ENCODE measurements at places on chromosomes 1 and 21.

- no peak for DNase-seq
Measured at GRCh38 chr21:25582888-25583287, 24.4 kb downstream of the MRPL39 start.

GRCh38 chr1:234969581-234970400 lies 158.8 kb downstream of the TOMM20 start:
- DNase-seq, result peak; percentile 89

- DNase-seq, result no peak
Measured at GRCh38 chr21:15224346-15225086, 159.7 kb upstream of the NRIP1 start.

GRCh38 chr1:101392552-101392951 lies 155.7 kb downstream of the S1PR1 start:
- no peak for DNase-seq

- DNase-seq, result peak; percentile 89
Measured at GRCh38 chr1:110495926-110496600, 22.9 kb downstream of the KCNA10 start.

DNA sequence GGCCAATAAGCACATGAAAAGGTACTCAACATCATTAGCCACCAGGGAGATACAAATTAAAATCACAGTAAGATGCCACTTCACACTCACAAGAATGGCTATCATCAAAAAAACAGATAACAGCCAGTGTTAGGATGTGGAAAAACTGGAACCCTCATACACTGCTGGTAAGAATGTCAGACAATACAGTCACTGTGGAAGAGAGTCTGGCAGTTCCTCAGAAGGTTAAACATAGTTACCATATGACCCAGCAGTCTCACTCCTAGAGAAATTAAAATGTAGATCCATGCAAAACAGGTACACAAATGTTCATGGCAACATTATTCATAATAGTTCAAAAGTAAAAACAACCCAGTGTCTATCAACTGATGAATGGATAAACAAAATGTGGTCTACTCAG lies 33.3 kb downstream of the LDLRAD1 start:
- no peak for DNase-seq

GRCh38 chr1:12568009-12568767 lies 49.8 kb downstream of the DHRS3 start:
- DNase-seq, result peak; percentile 21

- peak; percentile 93 for DNase-seq
Measured at GRCh38 chr1:18630511-18631495, at the start of gene PAX7. TSS of gene PAX7 (plus strand) at chr1:18630846. CDS start at chr1:18631604, 758 bp downstream.

- DNase-seq, result no peak
Measured at GRCh38 chr1:219570937-219571336, 42.0 kb downstream of the ZC3H11B start.

DNA sequence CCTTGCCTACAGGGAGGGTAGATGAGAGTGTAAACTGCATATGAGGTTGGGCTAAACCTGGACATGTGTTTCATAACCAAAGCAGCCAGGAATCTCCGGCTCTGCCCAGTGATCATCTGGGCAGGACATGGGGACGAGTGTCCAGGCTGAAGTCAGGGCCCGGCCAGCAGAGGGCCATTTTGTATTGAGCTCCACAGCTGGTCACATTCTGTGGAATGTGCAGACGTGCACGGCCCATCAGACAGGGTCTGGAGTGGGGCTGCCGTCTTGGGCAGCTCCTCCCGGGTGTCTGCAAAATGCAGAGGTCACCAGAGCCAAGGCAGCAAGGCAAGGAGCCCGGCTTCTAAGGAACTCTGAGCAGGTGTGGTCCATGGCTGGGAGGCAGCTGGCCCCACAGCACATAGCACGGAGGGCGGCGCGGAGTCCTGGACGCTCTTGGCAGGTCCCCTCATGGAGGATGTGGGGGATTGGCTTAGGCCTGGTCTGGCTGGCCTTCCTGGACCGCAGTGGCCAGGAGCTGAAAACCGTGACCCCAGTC lies 6.2 kb downstream of the LRRC3 start:
- DNase-seq, result peak; percentile 49

DNA sequence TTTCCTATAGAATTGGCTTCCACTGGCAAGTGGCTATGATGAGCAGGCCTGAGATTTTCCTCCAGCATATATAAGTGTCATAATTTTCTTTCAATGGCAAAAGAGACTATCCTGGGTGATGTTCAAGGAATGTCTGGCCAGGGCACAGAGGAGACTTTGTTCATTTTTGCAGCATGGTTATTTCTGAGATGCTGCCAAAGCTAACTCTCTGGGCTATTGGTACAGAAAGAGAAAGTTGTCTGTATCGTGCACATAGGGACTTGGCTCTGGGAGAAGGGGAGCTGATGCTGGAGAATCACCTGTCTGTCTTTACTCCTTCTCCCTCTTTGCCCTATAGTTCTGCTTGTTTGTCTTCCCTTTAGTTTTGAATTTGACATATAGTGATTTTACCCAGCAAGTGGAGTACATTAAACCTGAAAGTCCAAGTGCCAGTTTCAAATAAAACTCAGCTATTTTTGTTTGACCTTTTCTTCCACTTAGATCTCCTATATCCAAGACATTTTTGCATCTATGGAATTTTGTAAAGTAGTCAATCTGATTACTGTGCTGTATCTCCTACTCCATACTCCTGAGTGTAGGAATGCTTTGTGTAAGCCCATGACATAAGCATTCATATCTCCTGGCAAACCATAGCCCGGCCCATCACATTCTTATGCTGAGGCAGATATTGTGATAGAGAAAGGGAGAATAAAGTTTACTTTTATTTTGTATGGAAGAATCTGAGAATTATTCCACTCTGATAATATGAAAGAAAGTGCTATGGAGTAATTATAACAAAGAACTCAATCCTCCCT lies 3.9 kb downstream of the FNDC7 start:
- DNase-seq, result no peak

DNA sequence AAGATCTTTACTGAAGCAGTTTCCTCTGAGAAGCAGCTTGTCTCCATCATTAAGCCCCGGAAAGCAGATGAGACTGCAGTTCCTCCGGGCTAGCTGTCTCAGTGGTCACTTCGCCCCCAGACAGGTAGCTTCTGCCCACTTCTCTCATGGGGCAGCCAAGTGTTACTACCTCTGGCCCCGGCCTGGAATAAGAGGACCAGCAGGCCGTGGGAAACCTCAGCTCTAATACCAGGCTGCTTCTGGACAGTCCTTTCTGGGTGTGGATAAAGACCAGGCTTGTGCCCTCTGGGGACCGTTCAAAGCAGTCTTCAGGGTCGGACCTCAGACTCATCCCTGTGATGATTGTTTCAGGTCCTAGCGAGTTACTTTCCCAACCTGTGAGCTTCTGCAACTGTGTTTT lies 54.8 kb downstream of the RUNX3 start:
- DNase-seq, result peak; percentile 37

DNA sequence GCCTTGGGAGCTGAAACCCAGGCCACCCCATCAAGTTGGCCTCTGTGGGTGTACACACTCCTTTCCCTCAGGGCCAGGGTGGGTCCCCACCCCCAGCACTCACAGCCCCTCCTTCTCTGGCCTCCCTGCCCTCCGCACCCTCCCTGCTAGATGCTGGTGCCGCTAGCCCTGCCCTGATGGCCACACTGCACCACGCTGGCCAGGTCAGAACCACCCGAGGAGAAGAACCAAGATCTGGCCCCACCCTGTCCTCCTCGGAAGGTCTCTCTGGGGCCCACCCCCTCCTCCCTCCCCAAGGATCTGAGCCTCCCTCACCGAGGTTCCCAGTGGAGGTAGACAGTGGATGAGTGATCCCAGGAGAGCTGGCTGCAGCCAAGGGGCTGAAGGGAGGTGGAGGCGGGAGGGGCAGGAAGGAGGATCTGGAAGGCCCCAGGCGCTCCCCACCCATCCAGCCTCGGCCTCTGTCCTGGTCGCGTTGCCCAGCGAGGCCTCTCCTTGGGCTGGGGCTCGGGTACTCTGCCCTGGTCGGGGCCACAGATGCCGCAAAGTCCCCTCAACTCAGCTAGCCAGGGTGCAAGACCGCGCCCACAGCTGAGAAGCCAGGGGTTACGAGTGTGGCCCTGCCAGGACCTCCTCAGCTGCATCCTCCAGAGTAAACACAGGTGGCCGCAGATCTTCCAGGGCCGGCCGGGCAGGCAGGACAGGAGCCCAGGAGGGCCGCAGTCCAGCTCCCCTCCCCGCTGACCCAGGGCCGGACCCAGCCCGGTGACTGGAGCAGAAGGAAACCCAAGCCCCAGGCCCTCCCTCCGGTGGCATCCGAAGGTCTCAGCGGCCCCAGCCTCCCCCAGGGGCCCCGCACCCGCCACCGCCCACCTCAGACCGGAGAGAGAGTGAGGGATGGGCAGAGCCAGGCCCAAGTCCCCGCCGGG lies 5.2 kb downstream of the B3GALT6 start:
- peak; percentile 83 for DNase-seq

GRCh38 chr1:4561205-4561604 lies 93.2 kb upstream of the AJAP1 start:
- DNase-seq, result peak; percentile 45

DNA sequence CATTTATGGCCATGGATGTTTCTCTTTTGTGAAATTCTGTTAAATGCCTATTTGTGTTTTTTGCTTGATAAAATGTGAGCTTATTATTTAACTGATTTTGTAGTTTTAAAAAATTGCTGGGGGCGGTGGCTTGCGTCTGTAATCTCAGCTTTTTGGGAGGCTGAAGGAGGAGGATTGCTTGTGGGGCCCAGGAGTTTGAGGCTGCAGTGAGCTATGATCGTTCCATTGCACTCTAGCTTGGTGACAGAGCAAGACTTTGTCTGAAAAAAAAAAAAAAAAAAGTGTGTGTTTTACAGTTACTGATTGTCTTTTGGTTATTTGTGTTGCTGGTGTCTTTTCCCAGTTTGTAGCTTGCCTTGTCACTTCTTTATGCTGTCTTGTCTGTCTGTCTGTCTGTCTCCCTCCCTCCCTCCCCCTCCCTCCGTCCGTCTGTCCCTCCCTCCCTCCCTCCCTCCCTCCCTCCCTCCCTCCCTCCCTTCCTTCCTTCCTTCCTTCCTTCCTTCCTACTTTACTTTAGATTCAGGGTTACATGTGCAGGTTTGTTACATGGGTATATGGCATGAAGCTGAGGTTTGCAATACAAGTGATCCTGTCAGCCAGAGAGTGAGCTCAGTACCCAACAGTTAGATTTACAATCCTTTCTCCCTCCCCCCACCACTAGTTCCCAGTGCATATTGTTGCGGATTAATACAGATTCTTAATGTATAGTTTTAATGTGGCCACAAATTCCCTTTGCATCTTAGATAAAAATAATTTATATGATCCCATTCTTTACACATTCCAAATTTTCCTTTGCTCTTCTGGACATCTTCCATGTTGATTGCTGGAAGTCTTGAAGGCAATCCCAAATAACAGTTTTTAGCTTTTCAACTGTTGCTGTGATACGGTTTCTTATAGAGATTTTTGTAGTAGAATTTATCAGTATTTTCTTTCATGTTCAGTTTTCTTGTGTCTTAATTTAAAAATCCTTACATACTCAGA lies 25.1 kb downstream of the PTBP2 start:
- no peak for DNase-seq

DNA sequence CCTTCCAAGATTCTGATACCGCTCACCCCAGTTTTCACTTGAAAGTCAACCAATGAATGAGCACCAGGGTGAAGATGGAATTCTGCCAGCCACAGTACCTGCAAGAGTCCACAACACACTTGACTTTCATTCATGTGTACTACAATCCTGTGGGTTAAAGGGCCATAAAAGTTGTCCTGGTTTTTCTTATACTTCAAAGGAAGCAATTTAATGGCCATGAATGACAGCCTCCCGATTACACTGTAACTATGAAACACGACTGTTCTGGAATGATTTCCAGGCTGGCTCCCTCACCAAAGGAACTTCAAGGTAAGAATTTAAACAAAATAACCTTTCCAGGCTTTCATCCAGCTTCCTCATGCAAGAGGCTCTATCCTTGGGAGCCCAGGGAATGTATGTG lies 502.8 kb downstream of the SMYD3 start:
- no peak for DNase-seq

- DNase-seq, result no peak
Measured at GRCh38 chr1:9373619-9374018, 80.9 kb downstream of the SPSB1 start.

GRCh38 chr1:172429331-172430127 lies 9.0 kb downstream of the C1orf105 start:
- peak; percentile 38 for DNase-seq

DNA sequence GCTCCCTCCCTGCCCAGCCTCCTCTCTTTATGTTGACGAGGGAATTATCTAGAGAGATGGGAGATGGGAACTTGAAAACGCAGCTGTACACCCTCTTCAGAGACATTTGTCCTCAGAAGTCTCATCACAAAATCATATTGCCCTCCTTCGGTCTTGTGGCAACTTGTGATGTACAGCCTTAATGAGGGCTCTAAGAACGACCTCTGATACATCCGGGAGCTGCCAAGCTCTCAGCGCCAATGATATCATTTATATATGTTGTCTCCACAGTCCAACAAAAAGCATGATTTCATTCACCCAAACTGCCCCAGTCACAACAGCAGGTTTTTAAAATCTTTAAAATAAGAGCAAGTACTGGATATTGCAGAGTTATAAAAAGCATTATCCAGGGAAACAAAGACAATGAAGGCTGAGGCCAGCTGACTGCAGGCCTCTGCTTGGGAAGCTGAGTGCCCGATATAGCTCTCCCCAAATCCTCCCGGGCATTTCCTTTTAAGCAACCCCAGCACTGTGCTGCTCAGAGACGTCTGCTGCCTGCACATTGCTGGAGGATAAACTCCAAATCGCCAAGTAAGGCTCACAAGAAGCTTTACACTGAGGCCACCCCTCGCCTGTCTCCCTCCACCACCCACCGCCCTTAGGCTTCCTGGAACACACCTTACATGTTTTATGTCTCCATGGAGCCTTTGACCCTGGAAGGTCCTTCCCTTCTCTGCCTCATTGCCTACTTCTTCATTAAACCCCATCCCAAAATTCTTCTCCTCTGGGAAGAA lies 236.1 kb downstream of the C1orf94 start:
- DNase-seq, result no peak

DNA sequence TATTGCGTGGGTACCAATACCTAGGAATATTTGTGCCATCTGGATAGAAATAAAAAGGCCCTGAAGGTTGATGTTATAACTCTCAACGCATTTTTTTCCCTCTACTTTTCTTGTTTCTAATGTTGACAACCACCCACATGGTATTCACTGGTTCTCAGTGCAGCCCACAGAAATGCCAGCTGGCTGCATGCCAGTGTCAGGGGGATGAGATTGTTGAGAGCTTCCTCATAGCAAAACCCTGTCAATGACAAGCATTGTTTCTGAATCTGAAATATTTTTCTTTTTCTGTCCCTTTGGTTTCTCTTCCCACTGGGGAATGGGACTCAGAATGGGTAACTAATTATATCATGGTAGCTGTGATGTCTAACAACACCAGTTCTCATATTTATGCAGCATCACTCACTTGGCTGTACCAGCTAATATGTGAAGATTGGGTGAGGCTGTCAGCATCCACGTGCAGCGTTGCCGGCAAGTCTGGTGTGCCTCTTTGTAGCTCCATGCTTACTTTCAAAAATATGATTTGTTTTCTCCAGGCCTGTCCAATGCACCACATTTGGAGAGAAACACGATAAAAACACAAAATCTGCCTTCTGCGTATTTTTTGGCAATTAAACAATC lies 284.6 kb downstream of the PTBP2 start:
- DNase-seq, result no peak

Data from H7 (cell line).